Retina (tissue), 1 donor: ENCODE measurements at places on chromosomes 7 and 10.
A peak's percentile ranks its signal among the peaks of the same experiment; 100 is the strongest.

GRCh38 chr7:1427064-1427657, 32.1 kb downstream of the MICALL2 start:
- DNase-seq: no peak

DNA sequence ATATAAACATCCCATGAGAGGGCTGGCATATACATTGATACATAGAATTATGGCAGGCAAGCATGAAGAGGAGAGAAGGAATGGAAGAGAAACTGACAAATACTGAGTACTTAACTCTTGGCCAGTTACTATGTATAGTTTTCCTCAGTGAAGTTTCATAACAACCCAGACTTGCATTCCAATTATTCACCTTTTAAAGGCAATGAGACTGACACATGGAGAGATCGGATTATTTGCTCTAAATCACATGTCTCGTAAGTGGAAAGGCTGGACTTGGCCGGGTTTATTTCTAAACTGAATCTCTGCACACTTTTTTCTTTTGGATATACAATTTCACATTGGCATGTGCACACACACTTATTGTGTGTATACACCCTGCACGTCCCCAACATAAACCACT, 548.3 kb downstream of the PHTF2 start:
- peak; percentile 22 for DNase-seq

DNA sequence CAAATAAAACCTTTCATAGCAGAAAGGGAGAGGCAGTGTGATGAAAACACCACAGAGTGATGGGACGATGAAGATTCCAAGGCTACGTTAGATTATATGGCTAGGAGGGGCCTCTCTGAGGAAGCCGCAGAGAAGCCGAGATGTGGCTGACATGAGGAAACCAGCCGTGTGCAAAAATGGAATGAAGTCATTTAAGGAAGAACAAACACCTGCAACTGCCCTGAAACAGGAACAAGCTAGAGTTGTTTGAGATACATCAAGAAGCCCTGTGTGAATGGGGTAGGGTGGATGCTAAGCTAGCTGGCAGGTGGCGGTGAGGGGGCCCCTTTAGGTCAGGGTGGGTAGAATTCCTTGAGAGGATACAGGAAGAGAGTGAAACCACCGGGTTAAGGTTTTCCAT, 129.5 kb downstream of the KLF6 start:
- no peak for DNase-seq

- peak; percentile 55 for DNase-seq
These were observed 54.7 kb upstream of the SYPL1 start for GRCh38 chr7:106166651-106167342.

GRCh38 chr7:11524476-11525397, 307.3 kb downstream of the THSD7A start:
- peak; percentile 20 for DNase-seq

- no peak for DNase-seq
These were observed 32.7 kb downstream of the COL26A1 start for GRCh38 chr7:101395376-101395775.
